ENCODE measurements at places on chromosomes 16 and 17.

DNA sequence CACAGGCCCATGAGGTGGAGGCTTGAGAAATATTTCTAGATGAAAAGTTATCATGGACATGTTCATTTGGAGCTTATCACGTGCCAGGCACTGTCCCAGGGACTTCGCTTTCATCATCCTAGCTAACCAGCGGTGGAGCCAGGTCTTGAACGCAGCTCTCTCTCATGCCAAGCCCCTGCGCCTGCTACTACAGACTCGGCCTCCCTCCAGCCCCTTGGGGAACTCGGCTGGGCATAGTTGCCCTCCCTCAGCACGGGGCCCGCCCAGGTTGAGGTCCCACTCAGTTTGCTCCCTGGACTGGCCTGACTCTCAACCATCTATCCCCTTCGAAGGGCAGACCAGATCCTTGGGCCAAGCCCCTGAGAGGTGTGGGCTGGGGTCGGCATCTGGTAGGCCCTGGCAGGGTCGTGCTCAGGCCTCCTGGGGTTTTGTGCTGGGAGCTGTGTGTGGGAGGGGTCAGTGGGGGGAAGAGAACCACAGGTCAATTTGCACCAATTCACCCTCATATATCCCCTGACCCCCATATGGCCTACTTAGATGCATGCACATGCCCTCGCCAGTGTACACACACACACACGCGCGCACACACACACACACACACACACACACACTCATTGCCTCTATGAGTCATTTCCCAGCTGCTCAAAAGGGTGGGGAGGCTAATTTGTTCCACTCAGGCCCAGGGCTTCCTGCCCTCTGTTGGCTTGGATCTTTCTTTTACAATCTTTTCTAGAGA lies 12.1 kb upstream of the SCN4A start:
- DNase-seq = peak; percentile 55

DNA sequence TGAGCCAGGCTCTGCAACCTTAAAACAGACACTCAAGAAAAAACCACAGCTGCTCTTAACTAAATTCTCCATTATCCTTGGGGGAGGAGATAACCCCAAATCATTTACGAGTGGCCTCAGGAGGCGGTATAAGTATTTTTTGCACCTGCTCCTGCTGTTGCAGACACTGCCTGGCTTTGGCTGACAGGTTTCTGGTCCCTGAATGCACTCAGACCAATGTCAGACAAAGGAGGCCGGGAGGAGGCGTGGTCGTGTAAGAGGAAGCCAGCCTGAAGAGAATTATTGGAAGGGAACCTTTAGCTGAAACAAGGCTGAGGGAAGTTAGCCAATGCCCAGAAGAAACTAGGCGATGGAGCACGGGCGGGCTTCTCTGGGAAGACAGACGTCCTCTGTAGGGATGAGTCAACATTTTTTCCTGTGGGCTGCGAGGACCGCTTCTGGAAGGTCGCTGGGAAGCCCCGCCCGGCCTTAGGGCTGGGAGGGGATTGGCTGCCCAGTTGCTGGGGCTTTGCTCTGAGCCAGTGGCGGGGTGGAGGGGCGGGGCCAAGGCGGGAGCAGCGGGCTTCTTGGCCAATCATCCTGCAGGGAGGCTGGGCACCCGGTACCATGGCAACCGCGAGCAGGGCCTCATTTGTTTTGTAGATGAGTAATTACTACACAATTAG lies 82.3 kb downstream of the CCDC182 start:
- peak; percentile 94 for DNase-seq

GRCh38 chr16:27202923-27203506 lies 311 bp upstream of the KDM8 start:
- peak; percentile 65 for DNase-seq

DNA sequence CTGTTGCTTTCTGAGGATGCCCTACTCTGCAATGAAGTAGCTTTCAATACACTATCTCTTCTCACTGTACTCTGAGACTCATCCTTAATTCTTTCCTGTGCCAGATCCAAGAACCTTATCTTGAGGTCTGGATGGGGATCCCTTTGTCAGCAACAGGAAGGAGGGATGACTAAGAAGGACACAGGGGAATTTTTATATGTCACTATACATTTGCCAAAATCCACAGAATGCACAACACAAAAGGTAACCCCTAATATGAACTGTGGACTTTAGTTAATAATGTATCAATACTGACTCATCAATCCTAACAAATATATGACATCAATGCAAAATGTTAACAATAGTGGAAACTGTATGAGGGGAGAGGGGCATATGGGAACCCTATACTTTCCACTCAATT lies 4.7 kb upstream of the RBBP6 start:
- DNase-seq = no peak

GRCh38 chr16:89210165-89210903 lies 7.2 kb upstream of the ZNF778 start:
- DNase-seq = no peak

DNA sequence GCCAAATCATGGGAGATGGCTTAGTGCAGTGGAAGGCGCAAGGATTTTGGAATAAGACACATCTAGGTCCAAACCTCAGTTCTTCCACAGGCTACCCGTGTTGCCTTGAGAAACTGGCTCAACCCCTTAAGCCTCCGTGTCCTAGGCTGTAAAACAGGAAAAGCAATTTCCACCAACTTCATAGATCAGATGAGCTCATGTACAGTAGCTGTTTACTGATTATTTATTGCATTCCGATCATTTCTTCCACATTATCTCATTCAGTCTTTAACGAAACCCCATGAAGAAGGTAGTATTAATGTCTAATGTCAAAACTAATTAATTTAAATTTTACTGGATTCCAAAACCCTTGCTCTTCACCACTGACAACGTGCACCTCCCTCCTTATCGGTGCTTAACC lies 231.6 kb downstream of the GRIN2A start:
- DNase-seq = no peak

GRCh38 chr17:81520021-81520901 lies 7.7 kb upstream of the ACTG1 start:
- DNase-seq = no peak

DNA sequence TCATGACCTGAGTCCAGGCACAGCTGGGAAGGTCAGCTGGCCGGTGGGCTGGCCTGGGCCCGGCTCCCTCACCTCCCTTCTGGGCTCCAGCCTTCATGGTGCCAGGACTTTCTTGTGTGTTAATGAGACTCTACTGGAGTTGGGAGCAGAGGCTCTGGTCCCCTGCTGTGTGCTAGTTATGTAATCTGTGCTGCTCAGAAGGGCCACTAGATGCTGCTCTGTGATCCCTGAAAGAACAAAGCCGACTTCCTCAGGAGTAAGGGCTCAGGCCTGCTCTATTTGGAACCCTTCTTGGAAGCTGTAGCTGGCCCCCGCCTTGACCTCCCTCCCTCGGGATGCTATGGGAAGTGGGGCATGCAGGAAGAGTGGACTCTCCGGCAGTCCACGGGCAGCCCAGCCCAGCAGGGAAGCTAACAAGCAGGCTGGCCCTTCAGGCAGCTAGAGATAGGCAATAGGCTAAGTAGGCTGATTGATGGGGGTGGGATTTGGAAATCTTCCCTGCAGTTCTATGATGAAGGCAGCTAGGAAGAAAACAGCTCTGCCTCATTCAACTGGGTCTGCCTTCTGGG lies 3.3 kb upstream of the CDK5R1 start:
- peak; percentile 36 for DNase-seq

DNA sequence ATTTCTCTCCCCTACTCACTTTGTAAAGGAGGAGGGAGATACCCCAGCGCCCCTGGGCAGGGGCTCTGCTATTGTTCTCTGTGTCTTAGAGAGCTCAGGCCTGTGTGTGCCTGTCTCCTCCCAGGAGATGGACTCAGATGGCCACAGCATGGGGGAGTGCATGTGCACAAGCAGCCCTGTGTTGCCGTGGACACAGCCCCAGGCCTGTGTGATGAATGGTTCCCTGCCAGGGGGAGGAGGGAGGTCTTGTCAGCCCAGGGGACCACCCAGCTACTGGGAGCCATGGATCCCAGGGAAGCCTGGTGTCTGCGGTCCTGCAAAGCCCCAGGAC lies 26.3 kb downstream of the GINS2 start:
- no peak for DNase-seq

- no peak for DNase-seq
These were observed 5.0 kb downstream of the CARHSP1 start for GRCh38 chr16:8863594-8864424.

DNA sequence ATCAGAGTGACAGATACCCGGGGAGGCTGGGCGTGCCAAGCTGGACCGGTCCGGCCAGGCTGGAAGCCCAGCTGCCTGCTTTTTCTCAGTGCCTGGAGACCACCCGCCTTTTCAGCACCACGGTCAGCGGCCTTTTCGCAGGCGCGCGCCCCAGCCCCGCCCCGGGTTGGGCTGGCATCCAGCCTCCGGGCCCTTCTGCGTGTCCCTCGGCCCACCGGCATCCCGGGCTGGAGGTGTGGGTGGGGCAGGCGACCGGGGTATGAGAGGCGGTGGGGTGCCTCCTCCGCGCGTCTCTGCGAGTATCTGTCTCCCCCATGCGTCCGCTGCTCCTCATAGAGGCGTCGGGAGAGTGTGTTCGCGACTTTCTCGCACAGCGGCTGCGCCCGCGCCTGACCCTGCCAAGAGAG lies 102.5 kb downstream of the MRM1 start:
- no peak for DNase-seq

DNA sequence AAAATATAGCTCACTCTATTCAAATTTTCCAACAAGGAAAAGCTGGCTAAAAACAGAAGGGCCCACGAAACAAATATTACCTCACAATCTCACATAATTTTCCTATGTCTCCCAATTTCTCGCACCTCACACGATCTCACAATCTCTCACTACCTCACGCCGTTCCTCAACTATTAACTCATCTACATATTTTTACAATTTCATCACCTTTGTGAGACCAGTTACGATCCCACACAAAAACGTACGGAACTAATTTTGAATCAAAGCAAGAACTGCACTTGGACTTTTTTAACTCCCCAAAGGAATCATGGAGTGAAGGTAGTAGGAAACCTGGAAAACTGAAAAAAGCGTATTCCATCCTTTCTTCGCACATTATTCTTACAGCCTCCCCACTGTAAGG lies 1.1 kb downstream of the CBX1 start:
- peak; percentile 26 for DNase-seq

DNA sequence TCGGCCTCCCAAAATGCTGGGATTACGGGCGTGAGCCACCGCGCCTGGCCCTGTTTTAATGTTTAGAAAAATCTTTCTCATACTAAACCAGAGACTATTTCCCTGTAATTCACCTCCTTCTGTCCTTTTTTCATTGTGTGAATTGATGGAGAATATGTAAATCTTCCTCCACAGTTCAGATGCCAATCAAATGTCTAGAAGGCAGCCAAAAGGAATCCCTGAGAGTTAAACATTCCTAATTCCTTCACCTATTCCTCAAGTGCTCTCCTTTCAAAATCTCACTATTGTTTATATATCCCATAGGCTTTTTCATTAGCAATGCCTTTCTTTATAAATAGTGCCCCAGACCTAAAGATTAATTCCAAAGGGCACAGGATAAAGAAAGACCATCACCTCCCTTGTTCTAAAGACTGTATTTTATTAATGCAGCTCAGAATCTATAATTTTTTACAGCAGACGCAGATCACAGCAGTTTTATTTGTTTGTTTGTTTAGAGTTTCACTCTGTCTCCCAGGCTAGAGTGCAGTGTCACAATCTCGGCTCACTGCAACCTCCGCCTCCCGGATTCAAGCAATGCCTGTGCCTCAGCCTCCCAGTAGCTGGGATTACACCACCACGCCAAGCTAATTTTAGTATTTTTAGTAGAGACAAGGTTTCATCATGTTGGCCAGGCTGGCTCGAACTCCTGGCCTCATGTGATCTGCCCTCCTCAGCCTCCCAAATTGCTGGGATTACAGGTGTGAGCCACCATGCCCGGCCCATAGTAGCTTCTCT lies 30.5 kb downstream of the COPZ2 start:
- no peak for DNase-seq

DNA sequence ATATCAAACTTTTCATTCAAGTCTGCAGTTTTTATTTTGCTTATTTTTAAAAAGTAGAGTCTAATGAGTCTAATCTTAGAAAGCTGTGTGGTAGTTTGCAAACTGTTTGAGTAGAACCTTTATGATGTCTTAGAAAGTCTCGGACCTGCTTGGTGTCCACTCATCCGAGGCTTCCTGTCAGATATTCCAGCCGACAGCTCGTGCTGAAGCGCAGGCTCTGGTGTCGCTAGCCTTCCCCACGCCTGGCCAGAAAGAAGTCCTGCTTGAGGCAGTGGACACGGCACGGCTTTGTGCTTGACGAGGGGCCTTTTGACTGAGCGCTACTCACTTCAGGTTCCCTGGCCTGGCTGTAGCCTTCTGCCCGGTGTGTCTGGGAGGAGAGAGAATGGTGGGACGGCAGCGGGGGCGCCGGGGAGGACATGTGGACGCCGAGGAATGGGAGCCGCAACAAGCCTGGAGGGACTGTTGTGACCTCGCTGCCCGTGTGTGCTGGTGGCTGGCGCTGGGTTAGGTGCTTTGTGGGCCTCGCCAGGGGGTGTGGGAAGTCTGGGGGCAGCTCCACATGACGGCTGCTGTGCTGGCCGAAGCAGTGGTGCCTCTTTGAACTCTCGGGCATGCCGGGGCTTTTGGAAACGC lies 33.5 kb downstream of the BANP start:
- DNase-seq = no peak

DNA sequence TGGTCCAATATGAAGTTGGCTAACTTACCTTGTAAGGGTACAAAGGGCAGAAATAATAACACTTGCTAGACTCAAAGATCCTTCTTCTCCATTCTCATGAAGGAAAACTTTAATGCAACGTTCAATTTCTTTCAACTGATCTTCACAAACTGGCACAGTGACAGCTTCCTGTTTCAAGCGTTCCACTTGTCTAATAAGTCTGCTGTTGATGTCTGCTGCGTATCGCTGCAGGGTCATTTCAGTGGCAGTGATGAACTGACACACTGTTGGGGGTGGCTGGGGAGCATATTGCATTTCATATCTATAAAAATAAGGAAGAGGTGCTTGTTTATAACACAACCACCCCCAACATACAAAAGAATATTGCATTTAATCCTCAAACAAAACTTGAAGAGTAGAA lies 33.5 kb upstream of the ARL6IP1 start:
- no peak for DNase-seq

- DNase-seq = no peak
These were observed 260.2 kb upstream of the N4BP1 start for GRCh38 chr16:48870141-48870540.

DNA sequence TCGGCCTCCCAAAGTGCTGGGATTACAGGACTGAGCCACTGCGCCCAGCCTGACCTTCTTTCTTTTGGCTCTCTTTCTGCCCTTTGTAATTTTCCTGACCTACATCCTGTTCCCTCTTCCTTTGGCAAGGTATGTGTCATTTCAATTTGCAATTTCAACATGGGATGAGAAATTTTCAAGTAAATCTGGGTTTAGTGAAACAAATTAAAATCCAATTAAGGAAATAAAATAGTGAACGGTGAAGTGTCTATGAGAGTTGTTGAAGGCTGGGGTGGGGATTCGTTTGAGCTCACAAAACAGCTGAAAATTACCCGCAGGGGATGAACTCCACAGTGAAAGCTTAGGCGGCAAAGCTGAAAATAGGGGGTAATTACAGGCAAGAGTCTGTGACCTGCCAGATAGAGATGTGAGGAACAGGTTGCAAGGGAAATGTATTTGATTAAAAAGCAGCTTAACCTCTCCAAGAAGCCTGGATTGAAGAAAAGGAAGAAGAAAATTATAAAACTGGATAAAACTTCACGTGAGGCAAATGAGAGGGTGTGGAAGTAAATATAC lies 277.7 kb downstream of the UTP18 start:
- DNase-seq = no peak

GRCh38 chr16:89722392-89723278 lies 1.3 kb downstream of the ZNF276 start:
- DNase-seq = no peak
